ENCODE measurements at places on chromosomes 6 and 20. TPM values are rescaled to one million over a fixed set of nuclear protein-coding genes. Genes with fewer than 3 reads are reported as not detected.

TSBP1 gene
- not detected for total RNA-seq

ECHDC1 gene
- total RNA-seq, result 64.5 TPM

GRCh38 chr20:42024653-42025052 lies 406.5 kb upstream of the CHD6 start:
- no peak for DNase-seq

DNA sequence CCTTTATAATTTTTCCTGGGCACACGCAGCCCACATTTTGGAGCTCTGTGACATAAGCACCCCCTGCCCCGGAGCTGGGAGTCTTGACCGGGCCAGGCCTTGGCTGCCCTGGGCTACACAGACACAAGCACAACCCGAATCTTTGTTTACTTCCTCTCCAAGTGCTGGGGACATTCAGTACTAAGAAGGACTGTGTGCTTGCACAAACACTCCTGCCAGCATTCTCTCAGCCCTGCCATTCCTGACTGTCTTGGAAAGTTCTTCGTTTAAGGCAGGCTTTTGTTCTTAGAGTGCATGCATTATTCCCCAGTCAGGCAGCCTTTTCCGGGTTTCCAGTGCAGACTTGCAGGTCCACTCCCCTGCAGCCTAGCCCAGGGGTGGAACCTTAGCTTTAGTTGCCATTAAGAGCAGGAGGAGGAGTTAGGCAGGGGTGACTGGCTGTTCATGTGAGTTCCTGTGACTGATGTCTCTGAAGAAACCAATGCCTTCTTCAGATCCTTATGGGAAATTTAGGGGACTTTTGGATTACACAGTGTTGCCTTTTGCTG lies 28.6 kb downstream of the FOXO3 start:
- peak; percentile 90 for DNase-seq

NEURL2 gene
- total RNA-seq, result 4.4 TPM

GRCh38 chr6:32933661-32934085 lies 7.2 kb downstream of the HLA-DMB start:
- DNase-seq, result peak; percentile 86

GRCh38 chr6:106468935-106469334 lies 108.4 kb downstream of the CRYBG1 start:
- DNase-seq, result no peak

GRCh38 chr6:54031169-54031568 lies 80.1 kb upstream of the MLIP start:
- no peak for DNase-seq

PNPLA1 gene
- not detected for total RNA-seq

IMPG1 gene
- total RNA-seq, result not detected

BLCAP gene
- 53.9 TPM for total RNA-seq

- no peak for DNase-seq
Observed at GRCh38 chr6:114194362-114195026, 148.3 kb downstream of the HS3ST5 start.

TPX2 gene
- total RNA-seq, result 16.5 TPM

THBS2 gene
- 2.0 TPM for total RNA-seq

DNA sequence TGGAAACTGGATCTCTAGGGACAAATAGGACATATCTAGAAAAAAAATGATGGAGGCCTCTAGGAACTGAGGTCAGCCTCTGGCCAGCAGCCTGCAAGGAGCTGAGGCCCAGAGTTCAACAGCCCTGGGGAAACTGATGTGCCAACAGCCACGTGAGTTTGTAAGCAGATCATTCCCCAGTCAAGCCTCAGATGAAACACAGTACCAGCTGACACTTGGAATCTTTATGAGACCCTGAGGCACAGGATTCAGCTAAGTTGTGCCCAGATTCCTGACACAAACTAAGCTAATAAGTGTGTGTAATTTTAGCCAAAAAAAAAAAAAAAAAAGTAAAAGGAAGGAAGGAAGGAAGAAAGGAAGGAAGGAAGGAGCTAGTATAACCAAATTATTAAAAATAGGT lies 1059.8 kb upstream of the MAP3K7 start:
- no peak for DNase-seq

APCDD1L gene
- 0.17 TPM for total RNA-seq

DNA sequence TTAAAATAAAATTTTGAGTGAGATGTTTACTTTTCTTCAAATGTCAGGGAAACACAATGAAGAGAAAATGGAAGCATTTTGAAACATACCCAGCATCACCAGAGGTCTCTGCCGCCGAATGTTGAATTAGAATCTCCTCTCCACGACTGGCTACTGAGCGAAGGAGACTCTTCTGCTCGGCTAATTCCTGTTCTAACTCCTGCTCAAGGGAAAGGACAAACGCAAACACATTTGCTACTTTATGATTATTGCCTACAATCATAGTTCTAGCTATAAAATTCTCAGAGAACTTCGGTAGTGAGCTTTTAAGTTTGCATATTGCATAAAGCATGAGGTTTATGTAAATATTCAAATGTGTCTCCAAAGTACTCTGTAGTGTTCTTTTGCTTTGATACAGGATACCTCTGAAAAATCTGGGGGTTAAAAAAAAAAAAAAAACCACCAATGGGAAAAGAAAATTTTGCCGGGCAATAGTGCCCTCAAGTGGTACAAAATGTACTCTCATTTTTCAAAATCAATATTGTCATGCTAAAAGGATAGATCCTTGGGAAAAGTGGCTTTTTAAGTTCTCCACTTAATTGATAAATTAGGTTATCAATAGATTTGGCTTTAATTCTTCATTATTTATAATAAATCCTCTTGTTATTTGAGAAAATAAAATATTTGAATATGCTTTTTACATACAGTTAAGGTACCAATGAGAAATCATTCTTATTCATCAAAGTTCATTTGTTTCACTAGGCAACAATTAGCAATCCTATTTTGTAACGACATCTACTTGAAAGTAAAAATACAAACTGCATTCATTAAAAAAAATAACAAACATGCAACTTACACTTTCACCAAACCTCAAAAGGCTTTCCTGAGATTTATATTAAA lies 369.0 kb downstream of the SYNE1 start:
- peak; percentile 55 for DNase-seq

DNA sequence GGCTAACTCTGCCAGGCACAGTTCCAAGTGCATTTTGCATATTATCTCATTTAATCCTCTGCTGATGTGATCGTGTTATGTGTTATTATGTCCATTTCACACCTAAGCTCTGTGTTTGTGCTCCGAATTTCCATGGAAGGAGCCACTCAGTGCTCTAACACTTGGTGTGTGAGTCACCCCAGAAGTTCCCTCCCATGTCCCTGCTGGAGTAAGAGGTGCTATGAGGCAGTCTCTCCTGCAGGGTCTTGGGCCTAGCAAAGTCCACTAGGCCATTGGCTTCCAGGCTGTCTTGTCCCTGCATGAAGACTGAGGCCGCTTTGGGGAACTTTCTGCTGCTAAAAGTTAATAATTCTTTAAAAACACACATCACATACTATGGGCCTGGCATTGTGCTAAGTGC lies 405.9 kb upstream of the SULF2 start:
- DNase-seq, result peak; percentile 11

- DNase-seq, result no peak
Observed at GRCh38 chr6:41228096-41228495, at the start of gene TREML4. TSS of gene TREML4 (plus strand) at chr6:41228349. CDS start at chr6:41228428, 79 bp downstream.

GRCh38 chr6:25239059-25239458 lies 40.1 kb upstream of the CARMIL1 start:
- no peak for DNase-seq

DNA sequence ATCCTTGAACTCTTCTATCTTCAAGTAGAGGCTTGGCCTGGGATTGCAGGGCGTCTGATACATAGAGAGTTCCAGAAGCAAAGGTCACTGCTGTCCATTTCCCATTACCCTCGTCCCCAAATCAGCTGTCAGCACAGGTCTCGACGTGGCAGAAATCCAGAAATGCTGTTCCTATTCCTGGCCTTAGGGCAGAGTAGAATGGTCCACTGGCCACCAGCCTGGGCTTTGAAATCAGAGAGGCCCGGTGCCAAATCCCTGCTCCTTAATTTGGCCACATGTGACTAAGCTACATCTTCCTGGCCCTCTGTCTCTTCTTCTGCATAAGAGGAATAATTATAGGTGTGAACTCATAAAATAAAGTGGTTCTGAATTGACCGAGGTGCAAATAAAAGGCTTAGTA lies 40.9 kb upstream of the FAM83D start:
- no peak for DNase-seq

ADTRP gene
- 0.47 TPM for total RNA-seq

DNA sequence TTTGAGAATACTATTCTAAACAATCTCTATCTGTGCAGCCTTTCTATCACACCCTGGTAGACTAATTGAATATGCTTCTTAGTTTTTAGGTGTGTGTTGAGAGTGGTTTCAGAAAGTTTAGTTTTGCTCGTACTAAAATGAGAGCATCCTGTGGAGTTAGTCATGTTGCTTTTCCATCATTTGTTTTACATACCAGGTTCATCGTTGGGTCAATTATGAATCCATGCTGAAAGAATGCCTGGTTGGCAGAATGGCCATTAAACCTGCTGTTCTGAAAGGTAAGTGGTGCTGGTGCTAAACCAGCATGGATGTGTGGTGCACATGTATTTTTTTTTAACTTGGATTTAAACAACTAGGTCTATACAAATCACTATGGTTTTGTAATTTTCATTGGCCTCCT lies 49.3 kb downstream of the CYB5R4 start:
- DNase-seq, result peak; percentile 3

CYP39A1 gene
- total RNA-seq, result 3.4 TPM

Data from dermis blood vessel endothelial cell (primary cell).